ENCODE measurements at places on chromosomes 4 and X. TPM values are rescaled to one million over a fixed set of nuclear protein-coding genes. Genes with fewer than 3 reads are reported as not detected.
A peak's percentile ranks its signal among the peaks of the same experiment; 100 is the strongest.

- no peaks in the 10 kb centered on the region for H3K36me3 ChIP-seq
- no peaks in the 10 kb centered on the region for H3K4me1 ChIP-seq
- H3K4me3 ChIP-seq, result no peak overlapping the region
- no peak overlapping the region for H3K27ac ChIP-seq
Observed at GRCh38 chr4:162016219-162016618, 147.6 kb downstream of the FSTL5 start.

Gene MAGEA10
- total RNA-seq, result not detected

GRCh38 chrX:149830192-149830873 lies 48.6 kb downstream of the MAGEA9 start:
- no peaks in the 10 kb centered on the region for H3K36me3 ChIP-seq
- DNase-seq, result no peak
- no peaks in the 10 kb centered on the region for H3K27me3 ChIP-seq

- no peaks in the 10 kb centered on the region for H3K27me3 ChIP-seq
- no peak overlapping the region for H3K4me3 ChIP-seq
- no peaks in the 10 kb centered on the region for H3K4me1 ChIP-seq
- peaks cover 13% of the 10 kb centered on the region for H3K36me3 ChIP-seq
- no peak overlapping the region for H3K27ac ChIP-seq
- DNase-seq, result no peak
Observed at GRCh38 chr4:957581-958313, 15.6 kb downstream of the DGKQ start.

Gene CD99L2
- total RNA-seq, result 79.1 TPM

Gene NEIL3
- total RNA-seq, result not detected

GRCh38 chr4:138828926-138829325 lies 186.7 kb upstream of the NOCT start:
- H3K4me1 ChIP-seq, result no peaks in the 10 kb centered on the region
- no peak for DNase-seq
- no peak overlapping the region for H3K27ac ChIP-seq
- H3K36me3 ChIP-seq, result no peaks in the 10 kb centered on the region

Gene DDIT4L
- total RNA-seq, result 0.75 TPM

DNA sequence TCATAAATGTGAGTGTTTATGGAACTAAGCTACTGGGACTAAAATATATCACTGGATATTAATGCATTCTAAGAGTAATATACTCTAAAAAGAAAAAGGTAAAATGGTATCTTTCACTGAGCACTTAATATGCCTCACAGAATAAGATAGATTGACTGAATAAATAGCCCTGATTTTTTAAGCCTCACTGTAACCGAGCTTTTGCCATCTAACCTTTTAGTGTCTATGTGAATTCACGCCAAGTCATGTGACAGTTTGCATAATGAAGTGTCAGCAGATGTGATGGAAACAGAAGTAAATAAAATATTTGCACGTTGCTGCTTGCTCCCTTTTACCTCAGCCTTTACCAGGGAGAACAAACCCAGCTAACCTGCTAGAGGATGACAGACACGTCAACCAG lies 119.7 kb upstream of the NWD2 start:
- no peak overlapping the region for H3K27ac ChIP-seq
- H3K4me1 ChIP-seq, result no peaks in the 10 kb centered on the region
- no peaks in the 10 kb centered on the region for H3K36me3 ChIP-seq
- H3K27me3 ChIP-seq, result no peaks in the 10 kb centered on the region

Gene ETDA
- total RNA-seq, result not detected

- H3K4me1 ChIP-seq, result no peaks in the 10 kb centered on the region
- no peaks in the 10 kb centered on the region for H3K36me3 ChIP-seq
- no peak overlapping the region for H3K27ac ChIP-seq
- no peak overlapping the region for H3K4me3 ChIP-seq
- no peaks in the 10 kb centered on the region for H3K27me3 ChIP-seq
- DNase-seq, result no peak
Observed at GRCh38 chr4:154076921-154077320, 288.0 kb upstream of the SFRP2 start.

GRCh38 chr4:140955641-140956040 lies 177.6 kb downstream of the RNF150 start:
- H3K27ac ChIP-seq, result peak overlapping the region; percentile 63
- no peaks in the 10 kb centered on the region for H3K36me3 ChIP-seq
- no peak overlapping the region for H3K4me3 ChIP-seq
- DNase-seq, result no peak
- H3K4me1 ChIP-seq, result peaks cover 34% of the 10 kb centered on the region
- H3K27me3 ChIP-seq, result no peaks in the 10 kb centered on the region

DNA sequence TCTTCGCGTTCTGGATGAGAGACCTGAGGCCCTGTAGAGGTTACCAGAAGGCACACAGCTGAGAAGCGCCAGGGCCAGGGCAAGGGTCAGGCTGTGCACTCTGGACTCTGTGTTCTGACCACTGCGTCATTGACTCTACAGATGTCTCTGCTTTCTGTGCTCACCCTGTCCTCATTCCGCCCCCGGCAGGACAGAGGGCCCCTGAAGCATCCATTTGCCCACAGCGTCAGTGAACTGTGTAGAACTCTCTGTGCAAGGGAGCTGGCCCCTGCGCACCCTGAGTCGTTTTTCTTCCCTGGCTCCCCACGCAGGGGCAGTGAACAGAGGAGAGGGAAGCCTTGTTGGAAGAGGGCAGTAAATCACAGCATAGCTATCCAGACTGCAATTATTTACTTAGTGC lies 6.1 kb upstream of the WAS start:
- no peaks in the 10 kb centered on the region for H3K36me3 ChIP-seq
- no peak overlapping the region for H3K27ac ChIP-seq
- no peaks in the 10 kb centered on the region for H3K27me3 ChIP-seq
- no peak overlapping the region for H3K4me3 ChIP-seq
- no peak for DNase-seq
- H3K4me1 ChIP-seq, result peaks cover 15% of the 10 kb centered on the region

Gene CSAG2
- total RNA-seq, result not detected

GRCh38 chrX:147226801-147227200 lies 412.3 kb upstream of the CXorf51A start:
- H3K27me3 ChIP-seq, result no peaks in the 10 kb centered on the region
- no peak overlapping the region for H3K27ac ChIP-seq
- H3K4me1 ChIP-seq, result no peaks in the 10 kb centered on the region

Gene PNMA6F
- total RNA-seq, result not detected

- H3K4me1 ChIP-seq, result no peaks in the 10 kb centered on the region
- no peaks in the 10 kb centered on the region for H3K36me3 ChIP-seq
Observed at GRCh38 chr4:124631760-124632159, 80.8 kb downstream of the ANKRD50 start.

DNA sequence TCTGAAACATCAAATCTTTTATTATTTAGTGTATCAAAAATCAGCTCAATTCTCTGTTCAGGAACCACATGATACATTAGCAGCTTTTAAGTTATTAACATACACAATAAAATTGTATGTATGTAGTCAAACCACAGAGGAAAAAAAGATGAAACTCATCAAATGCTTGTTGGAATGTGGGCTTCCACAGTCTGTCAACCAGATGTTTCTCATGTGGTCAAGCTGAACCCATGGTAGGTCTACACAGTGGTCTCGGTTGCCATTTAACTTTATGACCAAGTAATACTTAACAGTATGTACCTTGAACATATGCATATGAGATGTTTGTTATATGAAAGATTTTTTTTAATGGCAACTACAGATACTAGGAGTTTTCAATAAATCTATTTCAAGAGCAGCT lies 427.8 kb downstream of the IL15 start:
- H3K4me3 ChIP-seq, result no peak overlapping the region
- H3K27me3 ChIP-seq, result no peaks in the 10 kb centered on the region
- no peak for DNase-seq
- no peak overlapping the region for H3K27ac ChIP-seq
- no peaks in the 10 kb centered on the region for H3K36me3 ChIP-seq

Gene RBM47
- total RNA-seq, result 14.6 TPM

DNA sequence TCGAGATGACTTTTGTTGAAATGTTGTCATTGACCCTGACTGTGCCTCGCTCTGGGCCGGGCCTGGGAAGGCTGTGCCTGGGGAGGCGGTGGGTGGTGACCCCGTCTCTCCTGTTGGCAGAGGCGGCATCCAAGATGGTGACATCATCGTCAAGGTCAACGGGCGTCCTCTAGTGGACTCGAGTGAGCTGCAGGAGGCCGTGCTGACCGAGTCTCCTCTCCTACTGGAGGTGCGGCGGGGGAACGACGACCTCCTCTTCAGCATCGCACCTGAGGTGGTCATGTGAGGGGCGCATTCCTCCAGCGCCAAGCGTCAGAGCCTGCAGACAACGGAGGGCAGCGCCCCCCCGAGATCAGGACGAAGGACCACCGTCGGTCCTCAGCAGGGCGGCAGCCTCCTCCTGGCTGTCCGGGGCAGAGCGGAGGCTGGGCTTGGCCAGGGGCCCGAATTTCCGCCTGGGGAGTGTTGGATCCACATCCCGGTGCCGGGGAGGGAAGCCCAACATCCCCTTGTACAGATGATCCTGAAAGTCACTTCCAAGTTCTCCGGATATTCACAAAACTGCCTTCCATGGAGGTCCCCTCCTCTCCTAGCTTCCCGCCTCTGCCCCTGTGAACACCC lies 36.4 kb downstream of the HTRA3 start:
- peaks cover 51% of the 10 kb centered on the region for H3K4me1 ChIP-seq
- no peak overlapping the region for H3K4me3 ChIP-seq
- H3K27ac ChIP-seq, result peak overlapping the region; percentile 17
- no peaks in the 10 kb centered on the region for H3K27me3 ChIP-seq
- DNase-seq, result no peak
